ENCODE measurements at places on chromosomes 13 and 19.

DNA sequence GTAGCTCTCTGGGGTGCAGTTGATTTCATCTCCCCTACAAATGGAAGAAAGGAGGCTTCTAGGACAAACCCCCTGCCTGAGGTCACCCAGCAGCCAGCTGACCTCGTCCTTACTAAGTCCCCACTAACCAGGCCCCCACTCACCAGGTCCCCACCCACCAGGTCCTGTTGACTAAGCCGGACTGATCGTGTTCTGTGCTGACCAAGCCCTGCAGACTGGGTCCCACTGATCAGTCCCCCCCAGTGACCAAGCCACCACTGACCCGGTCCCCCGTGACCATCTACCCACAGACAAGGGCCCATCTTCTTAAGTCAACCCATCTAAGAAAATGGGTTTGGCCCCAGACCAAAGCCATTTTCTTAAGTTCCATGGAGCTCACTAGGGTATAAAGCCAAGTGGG, 36.8 kb upstream of the TPM4 start:
- DNase-seq = no peak

- DNase-seq = no peak
Observed at GRCh38 chr13:48165063-48165462, 67.9 kb upstream of the ITM2B start.

GRCh38 chr13:41427666-41428065, 29.7 kb upstream of the RGCC start:
- DNase-seq = no peak

- DNase-seq = no peak
Observed at GRCh38 chr13:62837895-62838294, 1422.2 kb upstream of the PCDH20 start.

DNA sequence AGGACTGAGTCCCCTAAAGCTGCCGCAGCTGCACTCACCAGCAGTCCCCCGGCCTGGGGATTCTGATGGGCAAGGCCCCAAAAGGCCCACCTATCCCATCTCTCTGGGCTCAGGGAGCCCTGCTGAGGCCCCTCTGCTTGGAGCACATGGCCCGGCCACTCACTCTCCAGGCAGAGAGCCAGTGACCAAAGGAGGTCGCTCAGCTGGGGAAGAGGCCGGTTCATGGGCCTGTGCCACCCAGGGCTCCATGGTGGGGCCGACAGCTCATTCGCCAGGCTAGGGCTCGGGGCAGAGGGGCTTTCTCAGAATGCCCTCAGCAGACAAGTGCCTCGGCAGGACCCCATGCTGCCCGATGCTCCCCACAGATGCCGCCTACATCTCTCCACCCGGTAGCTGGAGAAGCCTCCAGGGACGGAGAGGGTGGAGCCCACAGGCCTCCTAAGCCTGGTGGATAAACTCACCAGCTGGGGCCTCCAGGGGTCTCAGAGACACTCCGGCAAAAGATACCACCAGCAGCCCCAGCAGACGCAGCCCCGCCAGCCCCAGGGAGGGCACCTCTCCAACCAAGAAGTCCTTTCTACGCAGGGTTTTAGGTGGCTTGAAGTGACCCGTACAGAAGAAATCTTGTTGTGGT, 54.4 kb downstream of the MLLT1 start:
- no peak for DNase-seq

All from left colon (tissue), 2 donors.